Activated T-helper 1 cell treated with anti-CD3 and anti-CD28 coated beads, Interleukin-12 subunit alpha, Interleukin-12 subunit beta, Interleukin-2, Interleukin-4 antibody, amounts not matched to agents 30 ng/mL and 10 ng/mL and 1 ng/mL, durations not matched to agents 14 hours and 24 hours and 36 hours (primary cell): ENCODE measurements at places on chromosomes 12 and 14. TPM values are rescaled to one million over a fixed set of nuclear protein-coding genes. Genes with fewer than 3 reads are reported as not detected.

DNA sequence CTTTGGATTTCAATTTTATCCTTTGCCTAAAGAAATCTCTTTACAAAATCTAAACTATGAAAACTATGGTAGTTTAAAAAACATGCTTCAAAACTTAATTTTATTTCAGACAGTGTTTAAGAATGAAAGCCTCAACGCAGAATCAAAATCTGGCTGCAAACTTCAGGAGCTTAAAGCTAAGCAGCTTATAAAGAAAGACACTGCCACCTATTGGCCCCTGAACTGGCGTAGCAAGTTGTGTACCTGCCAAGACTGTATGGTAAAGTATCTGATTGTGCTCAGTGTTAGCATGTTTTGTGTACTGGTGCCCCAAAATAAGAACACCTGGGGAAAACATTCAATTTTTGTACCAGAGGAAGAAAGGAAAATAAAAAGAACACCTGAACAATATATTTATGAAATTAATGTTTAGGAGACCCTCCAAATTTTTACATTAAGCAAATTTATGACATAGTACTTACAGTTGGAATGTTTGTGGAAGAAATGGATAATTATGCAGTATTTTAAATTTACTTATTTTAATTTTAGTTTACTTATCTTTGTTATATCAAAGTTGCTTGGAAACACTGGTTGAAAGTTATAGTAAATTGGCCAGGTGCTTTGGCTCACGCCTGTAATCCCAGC, 12.2 kb downstream of the UBR7 start:
- peak; percentile 14 for DNase-seq

GRCh38 chr12:19450362-19450761, 11.1 kb downstream of the AEBP2 start:
- no peak for DNase-seq

Gene KCNH3
- 0.93 and 1.6 TPM in 2 replicates for total RNA-seq

GRCh38 chr12:111976291-111976690, 36.7 kb downstream of the TMEM116 start:
- no peak for DNase-seq

Gene CATSPERB
- 1.5 and 2.2 TPM in 2 replicates for total RNA-seq

DNA sequence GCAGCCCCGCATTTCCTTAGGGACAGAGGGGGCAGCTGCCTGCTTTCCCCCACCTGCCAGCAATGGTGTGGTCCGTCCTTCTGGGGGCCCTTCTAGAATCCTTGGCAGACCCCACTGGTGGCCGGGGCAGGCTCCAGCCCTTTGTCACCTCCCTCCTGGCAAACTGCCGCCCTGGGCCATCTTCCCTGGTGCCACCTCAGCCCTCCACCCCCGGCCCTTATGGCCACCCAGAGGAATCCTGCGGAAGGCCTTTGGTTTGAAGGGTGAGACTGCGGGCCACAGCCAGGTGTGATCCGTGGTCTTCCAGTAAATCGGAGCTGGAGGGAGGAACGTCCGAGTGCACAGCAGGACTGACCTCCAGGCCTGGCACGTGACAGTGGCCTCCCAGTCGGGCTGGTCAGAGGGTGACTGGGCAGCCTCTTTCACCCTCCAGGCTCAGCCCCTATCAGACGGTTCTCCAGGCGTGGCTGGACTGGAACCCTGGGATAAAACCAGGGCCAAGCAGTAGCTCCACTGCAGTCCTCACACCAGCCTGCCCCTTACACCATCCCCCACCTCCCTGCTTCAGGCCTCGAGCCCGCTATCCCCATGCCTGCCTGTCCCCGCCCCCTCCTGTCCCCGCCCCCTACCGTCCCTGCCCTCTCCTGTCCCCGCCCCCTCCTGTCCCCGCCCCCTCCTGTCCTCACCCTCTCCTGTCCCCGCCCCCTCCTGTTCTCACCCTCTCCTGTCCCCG, 12.4 kb downstream of the FBRSL1 start:
- DNase-seq: no peak

- DNase-seq: no peak
These were observed 88.9 kb downstream of the NTF3 start for GRCh38 chr12:5520831-5521230.

- peak; percentile 12 for DNase-seq
These were observed 618 bp upstream of the PGAM5 start for GRCh38 chr12:132710043-132710404.

Gene RTL1
- total RNA-seq: not detected in 2 replicates

DNA sequence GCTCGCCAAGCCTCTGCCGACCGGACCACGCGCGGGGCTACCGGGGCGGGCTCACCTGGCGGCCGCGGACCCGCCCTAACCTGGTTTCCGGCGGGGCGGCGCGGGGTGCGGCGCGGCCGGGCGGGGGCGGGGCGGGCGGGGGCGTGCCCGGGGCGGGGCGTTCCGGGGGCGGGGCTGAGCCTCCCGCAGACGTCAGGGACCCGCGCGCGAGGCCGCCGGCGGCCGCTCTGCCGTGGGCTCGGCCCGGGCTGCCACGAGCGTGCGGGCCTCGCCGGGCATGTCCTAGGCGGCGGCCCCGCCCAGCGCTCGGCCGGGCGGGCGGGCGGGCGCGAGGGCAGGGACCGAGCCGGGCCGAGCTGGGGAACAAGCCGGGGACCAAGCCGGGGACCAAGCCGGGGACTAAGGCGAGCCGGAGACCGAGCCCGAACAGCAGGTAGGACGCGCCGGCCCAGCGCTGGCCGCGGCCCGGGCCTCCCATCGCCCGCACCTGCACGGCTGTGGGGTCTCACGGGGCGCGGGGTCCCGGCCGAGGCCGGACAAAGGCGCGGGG, at the start of gene CEP170B:
CEP170B (plus strand) TSS at position 188 of the 550 bp plus-strand sequence. CDS start 3,183 bp downstream, outside the sequence.
- DNase-seq: peak; percentile 36

Gene PKP2
- total RNA-seq: not detected in 2 replicates

Gene MYF6
- not detected in 2 replicates for total RNA-seq

Gene ACSM4
- not detected in 2 replicates for total RNA-seq

DNA sequence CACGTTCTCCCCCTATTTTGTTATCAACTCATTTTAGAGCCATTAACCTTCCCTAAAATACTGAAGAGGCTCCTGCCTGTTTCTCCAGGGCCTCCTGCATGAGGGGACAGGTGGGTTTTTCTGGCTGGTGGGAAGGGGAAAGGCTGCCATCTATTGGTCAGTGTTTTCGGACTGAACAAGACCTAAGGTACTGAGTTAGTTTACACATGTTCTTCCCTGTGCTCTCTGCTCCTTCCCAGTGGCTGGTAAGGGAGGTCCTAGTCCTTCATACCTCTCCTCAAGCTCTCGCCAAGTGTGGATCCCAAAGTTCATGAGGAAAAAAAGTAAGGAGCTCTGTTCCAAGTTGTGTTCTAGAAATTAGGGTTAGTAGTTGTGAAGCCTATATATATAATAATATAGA, 357.5 kb downstream of the FSCB start:
- DNase-seq: no peak

DNA sequence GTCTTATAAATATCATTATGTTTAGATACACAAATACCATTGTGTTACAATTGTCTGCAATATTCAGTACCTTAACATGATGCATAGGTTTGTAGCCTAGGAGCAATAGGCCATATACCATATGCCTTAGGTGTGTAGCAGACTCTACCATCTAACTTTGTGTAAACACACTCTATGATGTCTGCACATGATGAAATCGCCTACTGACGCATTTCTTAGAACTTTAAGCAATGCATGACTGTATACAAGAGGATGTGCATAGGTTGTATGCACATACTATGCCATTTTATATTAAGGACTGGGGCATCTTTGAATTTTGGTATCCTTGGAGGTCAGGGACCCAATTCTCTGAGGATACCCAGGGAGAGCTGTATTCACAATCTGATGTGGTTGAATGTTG, 10.1 kb upstream of the BTG1 start:
- DNase-seq: no peak

Gene LBHD2
- not detected in 2 replicates for total RNA-seq

- DNase-seq: no peak
These were observed 224.6 kb downstream of the ANO2 start for GRCh38 chr12:5720381-5721005.

Gene STON2
- 0.44 and 0.47 TPM in 2 replicates for total RNA-seq

DNA sequence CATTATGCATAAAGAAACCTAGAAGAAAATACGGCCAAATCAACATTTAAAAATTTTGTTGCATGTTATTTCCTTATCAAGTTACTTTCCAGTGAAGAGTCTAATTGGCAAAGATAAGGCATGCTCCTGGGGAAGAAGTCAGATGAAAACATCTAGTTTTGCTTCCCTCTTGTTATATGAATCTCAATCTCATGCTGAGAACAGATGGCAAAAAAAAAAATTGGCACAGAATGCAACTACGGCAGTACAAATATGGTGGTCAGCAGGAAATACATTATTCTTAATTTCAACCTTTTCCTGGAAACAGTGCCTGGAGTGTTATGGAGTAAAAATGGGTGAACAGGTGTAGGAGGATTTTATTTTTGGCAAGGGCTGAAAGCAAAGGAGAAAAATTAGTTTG, 32.8 kb downstream of the HECTD4 start:
- no peak for DNase-seq

GRCh38 chr14:36362648-36363047, 42.2 kb upstream of the MBIP start:
- no peak for DNase-seq

Gene CSRNP2
- 28.6 and 35.2 TPM in 2 replicates for total RNA-seq

Gene COQ6
- 17.9 and 19.2 TPM in 2 replicates for total RNA-seq
